ENCODE measurements at places on chromosomes 2 and 18. TPM values are rescaled to one million over a fixed set of nuclear protein-coding genes. Genes with fewer than 3 reads are reported as not detected.

CHRND gene
- total RNA-seq, result not detected

NCKAP1 gene
- 138 TPM for total RNA-seq

CD302 gene
- 13.7 TPM for total RNA-seq

ZNF532 gene
- 75.4 TPM for total RNA-seq

SPP2 gene
- not detected for total RNA-seq

PFN4 gene
- 0.50 TPM for total RNA-seq

CRYGD gene
- not detected for total RNA-seq

PTPN2 gene
- total RNA-seq, result 10.2 TPM

RPRM gene
- total RNA-seq, result not detected

ANKRD44 gene
- 16.3 TPM for total RNA-seq

DNA sequence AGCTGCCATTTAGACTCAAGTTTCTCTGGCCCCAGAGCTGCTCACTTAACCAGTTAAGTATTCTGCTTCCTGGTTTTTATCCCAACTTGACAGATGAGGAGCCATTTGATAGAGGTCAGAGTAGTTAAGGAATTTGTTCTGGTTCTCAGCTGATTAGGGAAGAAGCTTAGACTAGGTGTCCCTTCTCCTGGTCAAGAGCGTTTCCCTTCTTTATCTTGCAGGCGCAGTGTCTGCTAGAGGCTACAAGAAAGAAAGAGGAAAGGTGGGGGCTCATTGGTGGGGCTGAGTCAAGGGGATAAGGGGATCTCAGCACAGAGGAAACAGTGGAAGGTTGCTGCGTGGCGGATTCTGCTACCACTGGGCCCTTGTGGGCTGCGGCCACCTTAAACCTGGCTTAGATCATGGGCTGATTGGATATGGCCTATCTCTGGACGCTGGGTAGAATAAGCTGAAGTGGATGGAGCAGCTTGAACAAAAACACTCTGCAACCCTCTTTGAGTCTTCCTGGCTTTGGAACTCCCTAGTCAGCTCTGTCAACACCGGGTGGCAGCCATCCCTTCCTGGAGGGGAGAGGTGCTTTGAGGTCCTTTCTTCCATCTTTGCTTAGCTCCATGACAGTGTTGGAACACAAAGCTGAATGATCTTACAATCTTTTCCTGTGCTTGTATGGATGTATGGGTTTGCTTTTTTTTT lies 70.8 kb downstream of the QPCT start:
- no peaks in the 10 kb centered on the region for H3K4me1 ChIP-seq
- H3K27me3 ChIP-seq, result no peaks in the 10 kb centered on the region
- no peak for DNase-seq
- no peak overlapping the region for H3K4me3 ChIP-seq
- no peaks in the 10 kb centered on the region for H3K36me3 ChIP-seq

- peaks cover 18% of the 10 kb centered on the region for H3K27me3 ChIP-seq
- H3K4me3 ChIP-seq, result no peak overlapping the region
- no peak for DNase-seq
Observed at GRCh38 chr2:26649322-26649721, 8.2 kb upstream of the CIB4 start.

DNA sequence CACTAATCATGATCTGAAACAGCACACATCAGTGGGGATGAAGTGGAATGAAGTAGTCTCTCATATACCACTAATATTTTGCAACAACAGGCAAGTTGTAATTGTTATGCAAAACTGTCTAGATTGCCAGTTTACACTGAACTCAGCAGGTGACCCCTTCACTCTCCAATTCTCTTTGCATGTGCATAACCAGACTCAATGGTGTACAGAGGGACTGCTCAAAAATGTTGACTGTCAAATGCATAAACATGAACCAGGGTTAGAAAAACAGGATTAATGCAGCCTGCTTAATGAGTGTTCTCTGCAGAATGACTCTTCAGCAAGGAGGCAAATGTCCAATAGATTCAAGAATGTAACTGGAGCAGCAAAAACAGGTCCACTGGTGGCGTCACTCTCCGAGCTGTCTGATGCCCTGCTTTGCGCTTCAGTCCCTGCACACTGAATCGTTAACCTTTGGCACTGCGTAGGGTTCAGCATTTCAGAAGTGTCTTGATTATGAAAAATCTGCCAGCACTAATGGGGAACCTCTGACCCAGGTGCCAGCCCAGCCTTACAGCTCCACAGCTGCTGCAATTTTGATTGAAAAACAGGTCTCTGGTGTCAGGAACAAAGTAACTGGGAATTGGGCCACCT lies 209.3 kb downstream of the TDRD15 start:
- no peaks in the 10 kb centered on the region for H3K27me3 ChIP-seq
- peaks cover 9% of the 10 kb centered on the region for H3K4me1 ChIP-seq
- no peak for DNase-seq
- H3K36me3 ChIP-seq, result no peaks in the 10 kb centered on the region
- no peak overlapping the region for H3K4me3 ChIP-seq
- H3K27ac ChIP-seq, result no peak overlapping the region

DNA sequence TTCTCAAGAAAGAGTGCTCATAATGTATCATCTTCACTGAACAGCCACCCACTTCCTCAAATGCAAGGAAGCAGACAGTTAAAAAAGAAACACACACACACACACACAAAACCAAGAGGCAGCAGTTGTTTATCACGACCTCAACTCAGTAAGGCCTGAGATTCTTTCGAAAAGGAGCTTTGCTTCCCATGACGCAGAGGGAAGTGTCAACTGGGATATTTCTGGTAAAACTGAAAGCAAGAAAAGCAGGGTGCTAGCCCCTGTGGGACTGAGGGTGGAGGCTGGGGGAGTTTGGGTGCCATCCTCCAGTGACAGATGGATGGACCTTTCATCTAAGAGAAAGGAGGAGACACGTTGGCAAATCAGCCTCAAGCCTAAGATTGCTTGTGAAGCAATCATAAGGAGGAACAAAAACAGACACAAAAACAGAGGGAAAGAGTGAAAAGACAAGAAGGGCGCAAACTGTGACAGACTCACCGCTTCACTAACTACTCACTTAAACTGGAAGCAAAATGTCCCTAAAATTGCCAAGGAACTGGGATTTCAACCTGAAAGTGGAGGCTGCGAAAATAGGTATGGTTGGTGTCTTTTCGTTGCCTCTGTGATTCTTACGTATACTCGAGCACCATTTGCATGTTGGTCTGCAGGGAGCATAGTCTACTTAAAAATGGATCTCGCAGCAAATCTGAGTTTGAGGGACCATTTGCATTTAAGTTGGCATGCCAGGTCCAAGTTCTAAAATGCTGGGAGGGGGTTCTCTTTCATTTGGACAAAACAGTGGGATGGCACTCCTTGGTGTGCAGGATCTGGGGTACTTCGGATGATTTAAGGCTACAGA lies at the start of gene ARHGAP25:
Gene ARHGAP25 (plus strand): TSS at position 124 of the 838 bp plus-strand sequence. CDS start 389 bp downstream, at position 513.
- H3K36me3 ChIP-seq, result no peaks in the 10 kb centered on the region
- no peak for DNase-seq
- H3K27ac ChIP-seq, result peak within 1 kb of the TSS; percentile 93
- H3K4me3 ChIP-seq, result peak within 1 kb of the TSS; percentile 15
- no peaks in the 10 kb centered on the region for H3K27me3 ChIP-seq

GRCh38 chr18:35139517-35139916 lies 98.3 kb downstream of the MAPRE2 start:
- peaks cover 19% of the 10 kb centered on the region for H3K4me1 ChIP-seq
- peaks cover 84% of the 10 kb centered on the region for H3K36me3 ChIP-seq
- no peaks in the 10 kb centered on the region for H3K27me3 ChIP-seq
- no peak overlapping the region for H3K27ac ChIP-seq
- DNase-seq, result no peak

DNA sequence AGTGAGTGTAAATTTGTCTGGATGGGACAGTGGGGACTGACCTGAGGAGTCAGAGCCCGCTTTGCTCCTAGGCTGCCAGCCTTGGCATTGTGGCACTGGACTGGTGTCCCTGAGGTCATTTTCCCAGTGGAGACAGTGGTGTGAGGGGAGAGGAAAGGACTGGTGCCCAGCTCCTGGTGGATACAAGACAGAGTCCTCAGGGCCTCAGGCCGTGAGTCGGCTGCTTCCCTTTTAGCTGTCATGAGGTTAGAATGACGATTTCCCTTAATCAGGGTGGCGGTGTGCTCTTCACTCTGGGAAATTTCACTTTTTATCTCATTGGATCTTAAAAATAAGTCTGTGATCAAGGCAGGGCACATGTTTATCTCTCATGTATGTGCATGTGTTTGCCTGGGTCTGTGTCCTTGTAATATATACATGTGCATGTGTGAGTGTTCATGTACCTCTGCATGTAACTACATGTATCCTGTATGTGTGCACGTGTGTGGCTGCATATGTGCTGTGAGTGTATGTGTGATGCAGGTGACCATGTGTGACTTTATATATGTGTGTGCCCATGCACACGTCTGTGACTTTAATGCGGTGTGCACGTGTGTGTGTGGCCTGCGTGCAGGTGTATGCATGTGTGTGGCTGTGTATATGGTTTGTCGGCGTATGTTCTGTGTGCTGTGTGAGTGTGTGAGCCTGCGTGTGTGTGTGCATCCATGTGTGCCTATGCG lies 55.7 kb downstream of the GLI2 start:
- H3K4me3 ChIP-seq, result no peak overlapping the region
- no peaks in the 10 kb centered on the region for H3K36me3 ChIP-seq
- no peak for DNase-seq
- H3K27me3 ChIP-seq, result no peaks in the 10 kb centered on the region
- no peaks in the 10 kb centered on the region for H3K4me1 ChIP-seq

DNA sequence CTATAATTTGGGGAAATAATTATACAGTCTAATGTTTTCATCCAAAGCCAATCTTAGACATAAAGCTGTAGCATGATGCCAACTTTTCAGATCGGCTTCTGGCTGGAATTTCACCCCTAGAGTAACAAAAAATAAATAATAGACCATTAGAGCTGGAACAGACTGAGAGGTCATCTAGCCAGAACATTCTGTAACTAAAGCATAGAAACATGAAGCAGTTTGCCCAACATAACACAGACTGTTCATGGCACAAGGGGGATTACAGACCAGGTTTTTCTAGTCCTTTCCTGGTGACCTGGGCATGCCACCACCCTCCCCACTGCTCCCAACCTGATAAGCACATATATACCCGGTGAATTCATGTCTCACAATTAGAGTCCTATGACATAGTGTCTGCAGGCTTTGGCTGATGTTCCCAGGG lies 116.4 kb upstream of the PPP1CB start:
- H3K27ac ChIP-seq, result peak overlapping the region; percentile 94
- H3K27me3 ChIP-seq, result no peaks in the 10 kb centered on the region
- DNase-seq, result peak; percentile 37

DNA sequence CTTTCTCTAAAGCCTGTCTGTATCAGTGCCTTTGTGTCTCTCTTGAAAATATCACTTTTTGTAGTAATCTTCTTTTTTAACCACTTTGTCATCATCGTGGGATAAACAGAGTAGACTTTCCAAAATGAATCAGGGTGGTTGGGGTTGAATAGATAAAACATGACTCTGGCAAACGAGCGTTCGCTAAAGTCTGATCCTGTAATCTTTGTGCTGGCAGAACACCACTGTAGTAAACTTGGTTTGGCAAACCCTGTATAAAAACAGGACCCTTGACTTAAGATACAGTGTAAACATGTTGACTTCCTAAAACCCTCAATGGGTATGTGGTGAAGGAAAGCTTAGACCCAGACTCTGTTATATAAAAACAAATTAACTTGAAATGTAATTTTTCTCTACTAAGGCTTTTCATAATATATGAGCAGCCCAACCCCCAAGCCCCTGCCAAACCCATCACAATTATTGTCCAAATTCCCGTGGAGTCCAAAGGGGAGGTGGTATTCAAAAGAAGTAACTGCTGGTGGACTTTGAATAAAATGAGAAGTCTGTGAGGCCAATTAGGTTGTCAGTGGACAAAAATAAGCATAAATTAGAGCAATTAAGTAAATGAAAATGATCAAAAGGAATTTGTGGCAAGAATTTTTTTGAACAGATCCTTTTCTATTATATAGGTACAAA lies 52.2 kb downstream of the COLEC12 start:
- H3K27ac ChIP-seq, result no peak overlapping the region
- H3K4me3 ChIP-seq, result no peak overlapping the region
- H3K36me3 ChIP-seq, result no peaks in the 10 kb centered on the region
- peaks cover 5% of the 10 kb centered on the region for H3K4me1 ChIP-seq
- H3K27me3 ChIP-seq, result no peaks in the 10 kb centered on the region

GRCh38 chr2:160254189-160254762 lies 54.2 kb upstream of the ITGB6 start:
- H3K27ac ChIP-seq, result peak overlapping the region; percentile 30
- no peaks in the 10 kb centered on the region for H3K27me3 ChIP-seq
- DNase-seq, result no peak
- no peaks in the 10 kb centered on the region for H3K4me1 ChIP-seq
- no peak overlapping the region for H3K4me3 ChIP-seq

DNA sequence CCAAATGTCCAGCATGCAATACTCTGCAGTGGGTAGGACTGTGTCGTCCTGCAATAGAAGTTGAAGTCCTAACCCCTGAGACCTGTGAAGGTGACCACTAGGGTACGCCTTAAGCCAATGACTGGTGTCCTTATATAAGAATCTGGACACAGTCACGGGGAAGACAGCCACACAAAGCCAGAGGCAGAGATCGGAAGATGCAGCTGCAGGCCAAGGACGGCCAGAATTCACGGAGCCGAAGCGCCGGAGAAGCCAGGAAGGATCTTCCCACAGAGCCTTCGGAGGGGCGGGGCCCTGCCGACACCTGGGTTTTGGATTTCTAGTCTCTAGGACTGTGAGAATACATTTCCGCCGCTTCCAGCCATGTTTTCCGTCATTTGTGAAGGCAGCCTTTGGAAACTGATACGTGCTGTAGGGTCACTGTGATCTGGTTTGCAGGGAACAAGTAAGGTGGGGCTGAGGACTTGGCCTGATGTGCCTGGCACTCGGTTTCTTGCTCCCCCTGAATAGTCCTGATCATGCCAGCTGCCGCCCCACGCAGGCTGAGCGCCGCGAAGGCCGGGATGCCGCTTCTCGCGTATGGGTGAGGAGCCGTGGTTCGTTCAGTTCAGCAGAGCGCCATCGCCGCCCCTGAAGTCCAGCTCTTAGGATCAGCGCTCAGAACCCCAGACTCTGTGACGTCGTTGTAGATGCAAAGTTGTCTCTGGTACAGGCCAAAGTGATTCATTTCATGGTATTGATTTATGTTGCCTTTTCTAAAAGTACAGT lies 38.7 kb downstream of the PTGR3 start:
- H3K36me3 ChIP-seq, result no peaks in the 10 kb centered on the region
- DNase-seq, result peak; percentile 70
- H3K4me1 ChIP-seq, result peaks cover 23% of the 10 kb centered on the region
- peak overlapping the region; percentile 68 for H3K27ac ChIP-seq
- peak overlapping the region; percentile 42 for H3K4me3 ChIP-seq

DNA sequence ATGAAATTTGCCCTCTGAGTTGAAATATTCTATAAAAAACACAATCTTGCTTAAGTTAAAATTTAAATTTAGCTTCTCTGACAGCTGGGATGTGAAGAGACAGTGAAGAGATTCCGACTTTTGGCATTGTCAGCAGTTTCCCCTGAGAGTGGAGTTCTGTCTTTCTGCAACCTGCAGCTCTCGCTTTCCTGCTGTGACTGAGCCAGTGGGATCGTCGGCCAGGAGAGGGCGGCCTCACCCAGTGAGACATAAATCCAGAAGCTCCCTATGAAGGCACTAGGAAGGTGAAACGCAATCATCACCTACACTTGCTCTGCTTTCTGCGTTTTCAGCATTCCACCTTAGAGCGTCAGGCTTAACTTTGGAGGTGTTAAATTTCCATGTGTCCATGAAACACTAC lies 75.4 kb upstream of the HNMT start:
- no peak for DNase-seq
- H3K4me3 ChIP-seq, result no peak overlapping the region
- H3K36me3 ChIP-seq, result no peaks in the 10 kb centered on the region
